Mesenteric fat pad (tissue), 1 donor: ENCODE measurements at places on chromosomes 5 and 9. TPM values are rescaled to one million over a fixed set of nuclear protein-coding genes. Genes with fewer than 3 reads are reported as not detected.

The LPAR1 gene
- total RNA-seq, result 42.6 TPM

The ACSL6 gene
- 0.35 TPM for total RNA-seq

The FRRS1L gene
- total RNA-seq, result 0.32 TPM

The HSPB3 gene
- not detected for total RNA-seq

The HTR4 gene
- 0.16 TPM for total RNA-seq

The SEMA5A gene
- 7.9 TPM for total RNA-seq

The SPATA31D4 gene
- not detected for total RNA-seq

The TMEM252 gene
- not detected for total RNA-seq

- no peak for DNase-seq
Observed at GRCh38 chr5:169051351-169051750, 249.6 kb downstream of the SLIT3 start.

DNA sequence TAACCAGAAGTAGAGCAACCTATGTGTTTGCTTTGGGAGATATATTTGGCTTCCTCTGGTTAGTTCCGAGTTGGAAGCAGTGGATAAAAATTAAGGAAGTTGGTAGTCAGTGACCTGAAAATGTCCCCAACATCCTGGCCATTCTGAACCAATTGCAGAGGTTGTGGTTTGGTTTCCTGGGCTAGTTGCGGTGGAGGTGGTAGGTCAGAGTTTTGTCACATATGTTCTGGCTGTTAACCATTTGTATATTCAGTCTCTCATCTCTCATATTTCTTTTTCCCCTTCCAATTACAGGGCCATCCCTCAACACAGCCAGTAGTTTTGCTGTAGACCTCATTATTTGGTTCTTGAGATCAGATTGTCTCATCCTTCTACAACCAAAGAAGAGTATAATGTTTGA, 1026.9 kb downstream of the PTPRD start:
- DNase-seq, result no peak

GRCh38 chr9:31500422-31500821, 884.0 kb upstream of the ACO1 start:
- DNase-seq, result no peak

- DNase-seq, result no peak
Observed at GRCh38 chr9:91036826-91037510, 235.3 kb downstream of the SYK start.

DNA sequence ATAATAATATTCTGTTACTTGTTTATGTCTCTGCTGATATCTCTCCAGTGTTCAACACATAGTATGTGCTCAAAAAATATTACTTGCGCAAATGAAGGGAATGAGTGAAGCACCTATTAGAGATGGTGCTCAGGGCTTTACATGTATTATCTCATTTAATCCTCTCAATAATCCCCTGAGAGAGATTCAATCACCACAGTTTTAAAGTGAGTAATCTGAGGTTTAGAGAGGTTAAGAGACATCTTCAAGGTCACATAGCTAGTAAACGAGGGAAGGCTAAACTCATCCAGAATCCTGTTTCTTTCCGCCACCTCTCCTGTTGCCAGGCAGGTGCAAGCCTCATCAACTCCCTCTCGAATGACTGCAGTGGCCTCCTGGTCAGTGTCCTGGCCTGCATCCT, 82.0 kb downstream of the UGCG start:
- no peak for DNase-seq

GRCh38 chr5:56492812-56493211, 259.7 kb upstream of the ANKRD55 start:
- DNase-seq, result no peak

DNA sequence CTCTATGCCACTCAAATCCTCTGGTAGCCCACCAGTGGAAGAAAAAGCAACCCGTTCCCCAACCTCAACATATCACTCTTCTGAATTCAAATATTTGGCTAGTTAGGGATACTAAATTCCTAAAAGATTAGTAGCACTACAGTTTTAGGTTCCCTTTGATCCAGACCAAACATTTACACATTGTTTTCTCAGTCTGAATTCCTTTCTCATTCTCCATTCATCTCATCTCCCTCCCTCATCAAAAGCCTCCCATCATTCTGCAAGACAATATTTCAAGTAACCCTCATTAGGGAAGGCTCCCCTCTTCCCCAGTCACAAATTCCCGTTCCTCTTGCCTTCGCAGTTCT, 26.3 kb downstream of the ADAM19 start:
- no peak for DNase-seq

GRCh38 chr9:94287877-94288513, 28.9 kb downstream of the ZNF169 start:
- DNase-seq, result no peak

GRCh38 chr5:173691931-173692330, 75.5 kb upstream of the BOD1 start:
- no peak for DNase-seq

DNA sequence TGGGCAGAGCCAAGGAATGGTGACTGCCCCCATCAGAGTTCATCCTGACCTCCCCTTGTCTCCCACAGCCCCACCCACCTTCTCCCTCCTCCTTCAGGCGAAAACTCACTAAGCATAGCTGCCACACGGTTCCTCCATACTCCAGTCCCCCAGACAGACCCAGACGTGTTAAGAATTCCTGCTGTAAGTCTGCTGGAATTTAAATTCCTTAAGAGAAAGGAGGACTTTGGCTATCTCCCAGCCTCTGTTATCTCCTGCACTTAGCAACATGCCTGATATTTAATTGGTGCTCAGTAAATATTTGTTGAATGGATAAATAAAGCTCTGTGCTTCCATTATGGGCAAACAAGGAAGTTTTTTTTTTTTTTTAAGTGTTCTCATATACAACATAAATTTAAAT, 213.7 kb downstream of the RFK start:
- DNase-seq, result no peak

DNA sequence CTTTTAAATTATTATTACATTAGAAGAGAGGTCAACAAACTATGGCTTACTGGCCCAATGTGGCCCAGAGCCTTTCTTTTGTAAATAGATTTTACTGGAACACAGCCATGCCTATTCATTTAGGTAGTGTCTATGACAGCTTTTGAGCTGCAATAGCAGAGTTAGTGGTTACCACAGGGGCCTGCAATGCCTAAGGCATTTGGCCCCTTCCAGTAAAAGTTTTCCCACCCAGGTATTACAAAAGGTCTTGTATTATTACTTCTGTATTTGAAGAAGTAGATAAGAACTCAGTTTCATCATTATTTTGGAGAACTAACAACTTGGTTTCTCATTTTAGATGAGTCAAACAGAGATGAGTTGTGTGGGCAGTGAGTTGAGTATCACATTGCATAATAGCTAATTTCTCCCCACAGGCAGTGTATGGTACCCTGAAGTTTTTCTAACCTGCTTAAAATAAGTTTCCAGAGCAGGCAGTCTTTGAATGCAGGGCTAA, 9.5 kb downstream of the MTRR start:
- no peak for DNase-seq

DNA sequence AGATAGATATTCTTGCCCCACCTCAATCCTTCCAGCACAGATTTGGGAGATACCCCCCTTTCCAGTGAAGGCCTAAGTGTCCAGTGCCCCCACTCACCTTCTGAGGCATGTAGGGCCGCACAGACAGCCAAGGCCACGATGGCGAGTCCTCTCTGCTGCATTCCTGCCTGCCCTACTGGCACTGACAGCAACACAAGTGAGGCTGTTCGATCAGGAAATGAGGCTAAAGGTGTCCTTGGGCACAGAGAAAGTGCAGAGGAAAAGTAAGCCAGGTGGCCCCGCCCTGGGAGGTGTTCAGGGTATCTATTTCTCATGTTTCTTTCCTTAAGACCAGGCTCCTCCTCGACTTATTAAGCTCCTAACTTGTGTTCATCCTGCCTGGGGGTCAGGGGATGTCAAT, at the start of gene CCL28:
Gene CCL28, minus strand, starts transcription at position 236 of the 400 bp plus-strand sequence. Its CDS starts 75 bp downstream, at position 161.
- no peak for DNase-seq

GRCh38 chr9:109319626-109320241, 1.1 kb downstream of the EPB41L4B start:
- no peak for DNase-seq

- no peak for DNase-seq
Observed at GRCh38 chr9:90802386-90802985, 867 bp downstream of the SYK start.

DNA sequence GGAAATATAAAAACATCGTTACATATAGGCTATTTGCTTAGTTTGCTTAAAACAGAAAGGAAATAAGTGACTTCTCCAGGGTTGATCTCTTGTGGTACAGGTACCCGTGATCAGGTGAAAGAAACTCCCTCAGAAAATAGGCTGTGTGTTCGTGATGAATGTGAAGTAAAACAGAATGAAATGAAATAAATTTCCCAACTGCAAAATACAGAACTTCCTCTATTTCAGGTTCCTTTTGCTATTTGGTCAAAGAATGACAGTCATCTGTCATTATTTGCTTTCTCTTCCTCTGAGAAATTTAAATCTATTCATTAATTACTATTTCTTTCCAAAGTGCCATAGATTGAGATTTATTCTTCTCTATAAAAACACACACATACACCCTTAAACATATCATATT, 408.1 kb downstream of the FAM170A start:
- DNase-seq, result no peak

- no peak for DNase-seq
Observed at GRCh38 chr9:69583645-69584234, 88.4 kb downstream of the APBA1 start.

DNA sequence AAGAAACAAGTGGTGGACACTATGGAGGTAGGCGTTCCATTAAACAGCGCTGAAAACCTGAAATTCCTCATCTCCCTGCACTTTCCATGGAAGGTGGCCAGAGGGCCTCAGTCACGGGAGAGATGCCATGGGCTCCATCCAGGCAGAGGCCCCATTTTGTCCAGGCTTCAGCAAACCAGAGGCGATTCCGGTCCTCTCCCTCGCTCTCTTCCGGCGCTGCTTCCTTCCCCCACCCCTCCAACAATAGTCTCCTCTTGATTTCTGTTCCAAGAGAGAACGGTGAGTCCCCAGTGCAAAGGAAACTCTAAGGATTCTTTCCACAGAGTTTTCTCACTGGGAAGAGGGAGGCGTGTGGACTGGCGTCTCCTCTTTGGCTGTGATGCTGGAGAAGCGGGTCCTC, 7.5 kb downstream of the ZNF366 start:
- no peak for DNase-seq

GRCh38 chr9:84761137-84761808, 91.7 kb downstream of the NTRK2 start:
- DNase-seq, result no peak

GRCh38 chr5:138287246-138287645, 12.8 kb upstream of the GFRA3 start:
- DNase-seq, result no peak

DNA sequence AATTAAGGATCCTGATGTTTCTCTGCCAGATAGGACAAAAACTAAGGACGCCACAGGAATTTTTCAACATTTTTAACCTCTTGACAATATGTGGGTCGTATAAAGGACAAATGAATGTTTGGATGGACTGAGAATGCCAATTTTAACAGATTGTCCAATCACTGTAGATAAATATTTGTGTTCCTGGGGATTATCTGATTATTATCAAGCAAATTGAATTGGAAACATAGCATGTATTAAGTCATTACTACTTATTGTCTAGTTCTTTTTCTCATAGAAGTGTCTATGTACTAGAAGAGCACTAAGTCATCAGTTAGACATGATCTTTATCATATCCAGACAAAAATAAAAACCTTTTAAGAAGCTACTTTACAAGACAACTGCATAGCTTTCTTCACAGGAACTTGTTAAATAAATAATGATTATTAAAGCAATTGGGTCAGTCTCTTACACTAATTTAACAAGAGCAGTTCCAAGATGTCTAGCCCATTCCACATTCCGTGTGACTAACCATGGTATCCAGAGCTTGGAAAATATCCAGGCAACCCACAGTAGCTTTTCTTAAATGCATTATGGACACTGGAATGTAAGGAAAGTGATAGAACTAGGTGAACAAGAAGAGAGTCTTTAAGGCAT, 127.5 kb upstream of the CDKN2B start:
- no peak for DNase-seq

- DNase-seq, result no peak
Observed at GRCh38 chr5:35003018-35003957, 44.5 kb downstream of the AGXT2 start.

GRCh38 chr9:79254900-79255650, 316.7 kb upstream of the TLE4 start:
- DNase-seq, result no peak

GRCh38 chr9:89039664-89040063, 48.4 kb downstream of the S1PR3 start:
- no peak for DNase-seq
